ENCODE measurements at places on chromosomes 4 and X. TPM values are rescaled to one million over a fixed set of nuclear protein-coding genes. Genes with fewer than 3 reads are reported as not detected.

- no peak for DNase-seq
Observed at GRCh38 chr4:88162626-88163025, 4.2 kb upstream of the ABCG2 start.

DNA sequence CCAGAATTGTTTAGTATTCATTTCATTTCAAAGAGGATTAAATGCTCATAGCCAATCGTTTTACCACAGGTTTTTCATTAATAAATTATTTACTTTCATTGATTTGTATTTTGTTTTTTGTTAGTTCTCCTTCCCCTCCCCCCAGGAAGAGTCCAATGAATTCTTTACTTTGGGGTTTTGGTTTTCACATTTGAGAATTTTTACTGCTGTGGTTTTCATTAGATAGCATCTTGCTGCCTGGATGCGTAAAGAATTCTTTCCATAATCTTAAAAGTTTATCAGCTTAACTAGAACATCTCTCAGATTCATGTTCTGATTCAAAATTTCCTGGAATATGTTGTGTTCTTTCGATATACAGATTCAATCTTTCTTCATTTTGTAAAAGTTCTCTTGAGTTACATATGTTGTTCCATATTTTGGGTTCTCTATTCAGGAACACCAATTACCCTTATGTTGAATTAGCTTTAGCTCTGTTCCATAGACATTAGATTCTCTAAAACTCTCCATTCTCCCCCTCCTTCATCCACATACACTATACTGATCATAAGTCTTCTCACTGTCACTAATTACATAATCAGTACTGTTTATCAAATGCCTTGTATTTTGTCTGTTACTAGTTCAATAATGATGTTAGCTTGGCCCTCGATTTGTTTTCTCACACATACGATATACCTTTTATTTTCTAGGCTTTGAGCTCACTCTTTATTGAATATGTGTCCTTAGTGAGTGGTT lies 184.4 kb downstream of the CAMK2D start:
- no peak for DNase-seq

DNA sequence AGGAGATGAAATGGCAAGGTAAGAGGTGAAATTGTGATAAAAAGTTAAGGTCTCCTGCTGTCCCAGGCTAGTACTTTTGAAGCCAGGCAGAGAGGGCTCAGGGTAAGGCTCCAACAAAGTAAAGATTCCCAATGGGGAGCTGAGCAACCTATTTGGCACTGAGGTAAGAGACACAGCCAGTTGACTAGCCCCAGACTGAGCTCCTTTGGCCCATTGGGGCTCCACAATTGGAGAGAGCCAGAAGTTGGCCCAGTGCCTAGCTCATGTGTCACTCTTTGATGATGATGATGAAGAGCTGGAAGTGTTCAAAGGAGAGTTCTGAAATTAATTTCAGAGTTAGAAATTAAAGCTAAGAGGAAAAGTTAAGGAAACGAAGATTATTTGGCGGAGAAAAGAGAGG lies 94.6 kb downstream of the RLIM start:
- no peak for DNase-seq

DNA sequence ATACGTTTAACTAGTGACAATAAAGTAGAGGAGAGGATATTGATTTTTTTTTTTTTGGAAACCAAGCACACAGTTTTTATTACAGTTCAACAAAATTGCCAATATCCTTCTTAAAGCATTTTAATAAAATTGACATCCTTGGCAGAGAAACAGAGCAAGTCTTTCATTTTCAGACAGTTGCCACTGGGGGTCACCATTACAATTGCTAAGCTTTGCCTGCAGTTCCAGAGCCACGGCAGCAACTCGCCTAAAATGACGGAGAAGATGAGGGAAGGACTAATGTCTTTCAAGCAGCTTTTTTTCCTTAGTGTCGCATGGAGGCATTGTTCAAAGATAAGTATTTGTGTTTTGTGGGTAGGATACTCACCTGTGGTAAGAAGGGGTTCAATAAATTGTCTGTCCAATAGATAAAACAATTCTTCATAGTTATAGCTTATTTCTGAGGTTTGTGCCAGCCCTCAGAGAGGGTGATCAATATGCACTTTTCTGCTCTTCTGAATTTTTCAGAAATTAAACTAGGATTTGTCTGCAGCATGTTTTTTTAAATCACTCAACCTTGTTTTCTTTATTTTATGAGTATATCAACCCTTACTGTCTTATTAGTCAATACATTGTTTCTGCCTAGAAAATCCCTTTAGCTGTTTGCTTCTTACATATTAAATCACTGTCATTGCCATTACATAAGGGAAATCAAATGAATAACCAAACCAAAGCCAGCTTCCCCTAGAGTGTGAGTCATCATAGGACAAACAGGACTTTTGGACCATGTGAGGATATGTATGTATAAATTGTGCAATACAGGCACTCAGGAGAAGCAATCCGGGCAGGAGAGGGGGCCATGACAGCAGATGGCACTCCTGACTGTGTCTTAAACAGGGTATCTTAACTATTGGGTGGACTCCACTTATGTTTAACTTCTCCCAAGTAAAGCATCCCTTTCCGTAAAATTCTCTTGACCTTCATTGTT lies 508.1 kb upstream of the ARX start:
- no peak for DNase-seq

- no peak for DNase-seq
Observed at GRCh38 chr4:114027596-114027995, 48.1 kb upstream of the ARSJ start.

DNA sequence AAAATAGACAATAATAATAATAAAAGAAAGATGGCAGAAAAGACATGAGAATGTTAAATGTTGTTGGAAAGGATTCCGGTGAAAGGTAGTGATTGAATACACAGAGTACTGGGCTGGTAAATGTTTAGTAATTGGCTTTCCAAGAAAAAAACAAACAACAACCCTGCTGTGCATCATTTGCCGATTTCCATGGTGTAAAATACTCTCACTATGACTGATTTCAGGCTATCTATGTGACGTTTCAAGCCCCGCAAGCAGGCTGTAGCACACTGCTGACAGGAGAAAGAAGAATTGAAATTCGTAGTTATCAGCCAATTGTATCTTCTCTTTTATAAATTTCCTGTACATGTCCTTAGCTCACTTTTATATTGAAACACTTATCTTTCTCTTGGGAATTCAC lies 13.6 kb upstream of the SEPTIN6 start:
- DNase-seq = no peak

DNA sequence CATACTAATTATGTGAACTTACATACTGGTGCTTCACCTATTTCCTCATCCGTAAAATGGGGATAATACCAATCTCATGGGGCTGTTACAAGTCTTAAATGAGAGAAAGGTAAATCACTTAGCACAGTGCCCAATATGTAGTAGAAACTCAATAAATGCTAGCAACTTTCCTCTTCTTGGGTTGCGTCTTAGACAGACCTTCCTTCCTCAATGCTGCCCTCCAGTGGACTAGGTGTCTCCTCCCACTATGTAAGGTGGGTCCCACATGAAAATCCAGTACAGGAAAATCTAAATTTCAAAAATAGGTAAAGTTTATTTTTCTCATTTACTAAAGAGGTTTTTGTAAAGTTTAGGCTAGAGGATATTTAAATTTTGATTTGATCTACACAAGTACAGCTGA lies 20.6 kb downstream of the ZDHHC9 start:
- DNase-seq = no peak

DNA sequence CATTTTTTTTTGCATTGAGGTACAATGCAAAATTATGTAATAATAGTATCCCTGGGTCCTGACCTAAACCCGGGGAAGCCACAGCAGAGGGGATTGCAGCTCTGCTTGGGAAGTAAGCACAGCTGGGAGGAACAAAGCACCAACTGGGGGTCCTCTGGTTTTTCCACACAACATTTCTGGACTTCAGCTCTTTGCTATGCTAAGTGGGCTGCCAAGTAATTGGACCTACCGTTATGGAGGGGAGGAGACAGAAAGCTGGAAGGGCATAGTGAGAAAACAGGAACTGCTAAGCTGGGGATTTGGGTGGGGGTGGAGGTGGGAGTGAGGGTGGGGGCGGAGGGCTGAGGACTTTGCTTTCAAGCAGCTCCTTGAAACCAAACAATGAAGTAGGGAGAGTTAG lies 183.3 kb downstream of the ZIC3 start:
- DNase-seq = no peak

DNA sequence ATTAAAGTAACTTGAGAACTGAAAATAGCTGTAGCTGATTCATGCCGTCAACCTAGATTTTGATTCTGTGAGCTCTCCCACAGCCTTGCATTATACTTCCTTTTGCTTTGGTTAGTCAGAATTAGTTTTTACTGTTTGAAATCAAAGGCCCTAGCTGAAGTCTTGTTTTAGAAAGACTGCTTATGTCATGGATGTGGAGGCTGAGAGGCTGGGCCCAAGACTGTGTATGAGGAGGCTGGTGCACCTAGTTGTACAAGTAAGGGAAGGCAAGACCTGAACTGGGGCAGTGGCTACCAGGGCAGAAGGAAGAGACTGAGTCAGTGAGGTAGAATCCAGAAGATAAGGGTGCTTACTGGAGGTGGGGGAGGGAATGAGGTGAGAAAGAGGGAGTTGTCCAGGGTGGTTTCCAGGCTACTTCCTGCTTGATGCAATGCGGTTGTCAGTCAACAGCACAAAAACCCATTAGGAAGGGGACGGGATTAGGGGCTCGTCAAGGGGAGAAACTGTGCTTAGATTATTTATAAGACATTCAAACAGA lies 76.2 kb upstream of the PAGE3 start:
- DNase-seq = no peak

DNA sequence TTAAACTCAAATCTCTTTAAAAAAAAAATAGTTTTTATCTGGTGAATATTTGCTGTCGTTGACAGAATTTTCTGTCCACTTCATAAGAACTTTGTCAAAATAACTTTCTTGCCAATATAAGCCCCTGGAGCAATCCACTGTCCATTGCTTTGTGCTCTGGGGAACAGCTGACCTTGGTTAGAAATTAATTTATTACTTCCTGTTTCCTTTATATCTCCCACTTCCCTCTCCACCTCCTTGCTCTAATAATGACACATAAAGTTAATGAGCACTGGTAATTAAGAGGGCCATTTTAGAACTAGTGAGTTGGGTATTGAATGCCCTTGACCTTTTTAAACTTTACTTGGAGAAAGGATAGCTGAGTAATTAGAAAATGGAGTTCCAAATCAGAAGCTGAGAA lies 151.3 kb upstream of the LEF1 start:
- DNase-seq = no peak

- no peak for DNase-seq
Observed at GRCh38 chr4:56637154-56637553, 43.9 kb downstream of the HOPX start.

DNA sequence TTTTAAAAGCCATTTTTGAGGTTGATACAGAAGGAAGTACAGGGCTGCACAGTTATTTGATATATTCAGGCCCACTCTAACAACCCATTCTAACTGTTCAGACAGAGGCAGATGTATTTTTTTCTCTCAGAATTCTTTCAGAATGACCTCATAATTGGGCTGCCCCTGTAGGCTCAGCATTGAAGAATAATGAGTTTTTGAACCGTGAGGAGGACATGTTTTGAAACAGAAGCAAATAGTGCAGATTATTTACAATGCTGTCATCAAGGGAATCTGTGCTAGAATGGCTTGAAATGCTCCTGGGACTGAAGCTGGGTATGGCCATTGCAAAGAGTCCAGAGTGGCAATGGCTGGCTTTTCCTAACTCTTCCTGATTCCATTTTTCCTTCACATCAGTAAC lies 158.1 kb downstream of the SOX3 start:
- no peak for DNase-seq

GRCh38 chrX:1911401-1912128 lies 296.7 kb downstream of the ASMT start:
- no peak for DNase-seq

- no peak for DNase-seq
Observed at GRCh38 chrX:135194684-135195083, 23.5 kb upstream of the CT55 start.

- no peak for DNase-seq
Observed at GRCh38 chrX:148498067-148498466, 2.4 kb upstream of the AFF2 start.

DNA sequence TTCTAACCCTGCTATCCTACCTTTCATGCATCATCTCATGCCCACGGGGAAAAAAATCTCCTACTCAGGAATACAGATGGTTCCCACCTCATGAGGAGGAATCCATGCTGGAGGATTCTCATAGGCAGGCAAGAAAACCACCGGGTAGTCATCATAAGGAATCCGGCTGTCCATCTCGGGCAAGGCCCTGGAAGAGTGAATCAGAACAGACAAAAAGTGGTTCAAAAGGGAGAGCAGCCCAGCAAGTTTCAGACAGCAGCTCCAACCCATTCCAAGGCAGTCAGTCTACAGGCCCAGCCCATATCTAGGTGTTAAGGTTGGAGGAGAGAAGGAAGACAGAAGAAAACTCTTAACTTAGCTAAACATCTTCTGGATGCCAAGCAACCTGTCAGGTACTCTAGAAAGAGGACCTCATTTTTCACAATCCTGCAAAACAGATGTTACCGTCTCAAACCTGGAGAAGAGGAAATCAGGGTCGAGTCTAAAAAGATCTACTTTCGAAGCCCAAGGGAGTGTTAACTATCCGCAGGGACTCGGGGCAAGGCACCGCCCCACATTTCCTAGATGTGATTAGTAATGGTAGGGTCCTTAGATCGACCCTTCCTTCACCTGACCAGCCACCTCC lies 447 bp downstream of the PDZD11 start:
- no peak for DNase-seq

GRCh38 chr4:103002551-103002950 lies 17.0 kb downstream of the SLC9B1 start:
- DNase-seq = no peak

DNA sequence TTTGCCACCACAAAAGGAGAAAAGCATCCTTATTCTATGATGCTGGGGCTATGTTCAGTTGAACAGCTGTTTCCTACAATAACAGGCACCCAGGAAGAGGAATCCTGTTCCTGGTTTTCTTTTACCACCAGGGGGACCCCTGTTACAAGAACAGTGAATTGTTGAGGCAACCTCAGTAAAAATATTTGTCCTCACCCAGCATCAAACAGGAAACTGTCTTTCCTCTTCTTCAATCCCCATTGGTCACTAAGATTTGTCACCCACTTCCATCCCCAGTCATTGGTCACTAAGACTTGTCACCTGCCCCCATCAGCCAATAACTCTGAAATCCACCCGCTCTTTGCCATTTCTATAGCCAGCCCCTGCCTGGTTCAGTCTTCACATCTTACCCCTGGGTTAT lies 143.5 kb upstream of the GALNT7 start:
- no peak for DNase-seq

DNA sequence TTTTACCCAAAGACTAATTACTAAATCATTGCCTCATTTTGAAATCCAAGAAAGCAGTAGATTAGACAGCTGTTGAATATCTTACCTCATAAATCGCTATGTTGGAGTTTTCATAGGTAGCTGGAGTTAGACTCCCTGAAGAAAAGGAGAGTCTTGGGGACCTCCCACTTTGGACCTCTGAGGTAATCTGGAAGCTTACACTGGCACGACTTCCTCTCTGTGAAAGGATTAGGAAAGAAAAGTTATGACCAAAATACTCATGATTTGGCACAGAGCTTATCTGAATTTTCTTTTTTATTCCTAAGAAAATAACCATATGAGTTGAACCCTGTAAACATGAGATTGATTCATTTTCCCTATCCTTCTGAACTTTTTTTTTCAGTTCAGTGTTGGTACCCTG lies 40.6 kb downstream of the GUCY2F start:
- no peak for DNase-seq

GRCh38 chr4:40196272-40196671 lies 559 bp upstream of the RHOH start:
- no peak for DNase-seq

The USP17L20 gene
- polyA plus RNA-seq = not detected

The EDNRA gene
- polyA plus RNA-seq = 0.86 TPM

The AFP gene
- not detected for polyA plus RNA-seq

The BEX5 gene
- 0.20 TPM for polyA plus RNA-seq

The ART3 gene
- 108 TPM for polyA plus RNA-seq

The KIF4A gene
- polyA plus RNA-seq = not detected

The ODAM gene
- not detected for polyA plus RNA-seq

All from psoas muscle (tissue), 8 donors.